ENCODE measurements at places on chromosomes 11 and 22.

- DNase-seq, result no peak
These were observed 82.0 kb upstream of the RAB1B start for GRCh38 chr11:66186470-66186869.

- no peak for DNase-seq
These were observed 27.3 kb downstream of the MAFF start for GRCh38 chr22:38228873-38229740.

DNA sequence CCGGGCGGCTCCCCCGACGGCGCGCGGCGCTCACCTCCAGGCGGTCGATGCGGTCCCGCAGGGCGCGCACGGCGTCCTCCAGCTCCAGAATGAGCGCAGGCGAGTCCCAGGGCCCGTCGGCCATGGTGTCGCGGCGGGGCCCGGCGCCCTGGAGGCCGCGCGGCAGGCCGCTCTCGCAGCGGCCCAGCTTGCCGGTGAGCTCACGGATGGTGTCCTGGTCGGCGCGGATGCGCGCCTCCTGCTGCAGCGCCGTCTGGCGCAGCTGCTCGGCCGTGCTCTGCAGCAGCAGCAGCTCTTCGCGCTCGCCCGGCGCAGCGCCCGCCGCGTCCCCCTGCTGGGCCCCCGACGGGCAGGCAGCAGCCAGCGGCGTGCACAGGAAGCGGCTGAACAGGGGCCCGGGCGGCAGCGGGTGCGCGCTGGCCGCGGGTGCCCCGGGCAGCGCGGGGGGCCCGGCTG, 599 bp downstream of the NPTXR start:
- DNase-seq, result no peak

DNA sequence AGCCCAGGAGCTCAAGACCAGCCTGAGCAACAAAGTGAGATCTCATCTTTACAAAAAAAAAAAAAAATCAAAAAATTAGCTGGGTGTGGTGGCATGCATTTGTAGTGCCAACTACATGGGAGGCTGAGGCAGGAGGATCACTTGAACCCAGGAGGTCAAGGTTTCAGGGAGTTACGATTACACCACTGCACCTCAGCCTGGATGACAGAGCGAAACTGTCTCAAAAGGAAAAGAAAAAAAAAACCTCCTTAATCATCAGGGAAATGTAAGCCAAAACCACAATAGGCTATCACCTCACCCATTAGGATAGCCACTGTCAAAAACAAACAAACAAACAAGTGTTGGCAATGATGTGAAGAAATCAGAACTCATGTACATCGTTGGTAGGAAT, 13.4 kb downstream of the DGCR2 start:
- no peak for DNase-seq

DNA sequence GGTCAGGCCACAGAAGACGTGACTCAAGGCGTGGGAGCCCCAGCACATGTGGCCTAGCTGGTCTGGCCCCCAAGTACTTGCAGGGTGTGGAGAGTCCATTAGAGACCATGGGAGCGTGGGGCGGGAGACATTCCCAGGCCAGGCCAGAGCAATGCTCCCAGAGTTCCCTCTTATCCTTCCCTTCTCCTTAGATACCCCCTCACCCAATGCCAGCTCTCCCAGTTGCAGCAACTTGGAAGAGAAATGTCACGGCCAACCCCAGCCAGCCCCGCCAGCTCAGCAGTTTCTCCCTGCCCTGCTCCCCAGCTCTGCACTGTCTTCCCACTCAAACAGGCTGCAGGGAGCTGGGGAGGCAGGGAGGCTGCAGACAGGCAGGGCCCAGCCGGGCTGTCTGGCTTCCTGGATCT, 65.4 kb upstream of the TSPAN18 start:
- DNase-seq, result no peak

GRCh38 chr11:63553759-63554158, 9.4 kb downstream of the PLAAT2 start:
- no peak for DNase-seq

DNA sequence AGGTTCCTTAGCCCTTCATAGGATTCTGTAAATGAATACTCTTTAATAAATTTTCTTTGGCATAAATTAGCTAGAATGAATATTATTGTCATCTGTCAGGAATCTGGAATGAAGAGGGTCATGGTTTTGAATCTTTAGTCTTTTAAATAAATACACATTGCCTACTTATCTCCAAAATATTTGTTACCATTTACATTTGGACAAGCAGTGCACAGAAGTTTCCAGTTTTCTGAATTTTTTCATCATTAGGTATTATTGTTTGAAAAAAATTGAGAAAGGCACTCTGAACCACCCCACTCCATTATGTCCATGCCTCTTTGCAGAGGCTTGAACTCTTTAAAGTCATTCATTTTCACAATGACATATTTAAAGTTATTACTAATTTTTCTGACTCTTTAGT, 549.0 kb upstream of the LUZP2 start:
- DNase-seq, result no peak

- DNase-seq, result no peak
These were observed 420.0 kb downstream of the METTL15 start for GRCh38 chr11:28528217-28528616.

DNA sequence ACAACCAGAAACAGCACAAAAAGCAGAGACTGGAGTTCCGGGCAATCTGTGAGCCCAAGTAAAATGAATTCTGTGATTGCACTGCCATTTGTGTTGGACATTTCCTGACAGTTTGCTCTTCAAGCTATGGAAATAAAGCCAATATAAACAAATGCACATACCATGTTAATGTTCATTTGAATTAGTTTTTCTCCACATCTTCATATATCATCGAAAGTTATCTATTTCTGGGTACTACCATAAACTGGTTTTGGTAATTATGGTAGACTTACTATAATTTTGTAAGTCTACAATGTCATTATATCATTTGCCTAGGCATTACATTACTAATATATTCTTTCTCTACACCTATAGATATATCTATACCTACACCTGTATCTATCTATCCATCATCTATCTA, at the start of gene OR5M11:
Gene OR5M11, minus strand, starts transcription at position 101 of the 400 bp plus-strand sequence. Its CDS starts 0 bp downstream, at position 101.
- no peak for DNase-seq

GRCh38 chr11:66068923-66069714, 953 bp upstream of the PACS1 start:
- DNase-seq, result no peak

- DNase-seq, result no peak
These were observed 77.9 kb downstream of the FBXO7 start for GRCh38 chr22:32552521-32552920.

DNA sequence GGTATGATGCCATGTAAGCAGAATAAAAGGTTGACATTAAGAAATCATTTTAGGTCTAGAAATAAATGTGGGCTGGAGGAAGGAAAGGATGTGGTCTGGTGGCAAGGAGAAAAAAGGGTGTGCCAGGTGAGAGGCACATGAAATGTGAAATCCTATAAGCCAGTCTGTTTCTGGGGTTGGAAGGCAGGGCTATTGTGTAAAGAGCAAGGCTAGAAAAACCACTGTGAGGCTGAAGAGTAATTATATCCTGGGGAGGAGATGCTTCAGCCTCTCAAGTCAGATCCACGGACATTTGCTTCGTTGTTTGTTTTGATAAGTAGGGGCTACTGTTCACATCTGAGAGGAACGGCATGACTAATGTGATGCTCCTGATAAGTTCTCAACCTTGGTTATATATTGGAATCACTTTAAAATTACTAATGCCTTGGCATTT, 77.5 kb upstream of the CTSC start:
- DNase-seq, result no peak

DNA sequence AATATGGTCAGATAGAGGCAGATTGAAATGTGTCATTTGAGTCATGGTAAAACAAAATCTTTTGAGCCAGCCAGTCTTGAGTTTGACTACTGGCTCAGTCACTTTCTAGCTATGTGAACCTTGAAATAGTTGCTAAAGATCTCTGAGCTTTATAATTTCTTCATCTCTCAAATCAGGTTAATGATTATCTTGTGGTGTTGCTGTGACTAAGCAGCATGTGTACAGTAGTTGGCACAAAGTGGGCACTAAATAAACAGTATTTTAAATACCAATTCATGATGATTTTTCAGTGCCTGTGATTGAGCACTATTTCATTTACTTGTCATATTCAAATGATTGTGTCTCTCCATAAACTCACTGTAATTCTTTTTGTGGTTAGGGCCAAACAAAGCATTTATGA, 70.8 kb downstream of the RAB38 start:
- DNase-seq, result no peak

GRCh38 chr22:44555046-44555445, 57.0 kb upstream of the RTL6 start:
- DNase-seq, result no peak

GRCh38 chr22:37744589-37744988, 47.7 kb downstream of the TRIOBP start:
- no peak for DNase-seq

DNA sequence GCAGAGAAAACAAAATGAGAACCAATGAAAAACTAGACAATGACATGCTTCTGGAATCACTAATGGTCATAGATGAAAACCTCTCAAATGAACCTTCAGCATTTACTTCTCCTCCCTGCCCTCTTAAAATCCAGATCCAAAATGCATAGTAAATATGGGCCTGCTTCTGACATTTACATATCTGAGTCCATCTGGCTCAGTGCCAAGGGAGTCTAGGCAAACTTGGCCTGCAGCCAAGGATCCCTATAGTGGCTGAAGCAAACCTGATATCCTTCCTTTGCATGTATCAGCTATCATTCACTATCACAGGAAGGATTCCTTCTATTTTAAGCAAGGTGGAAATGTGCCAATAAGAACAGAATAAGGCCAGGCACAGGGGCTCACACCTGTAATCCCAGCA, 104.8 kb downstream of the C11orf58 start:
- DNase-seq, result no peak

DNA sequence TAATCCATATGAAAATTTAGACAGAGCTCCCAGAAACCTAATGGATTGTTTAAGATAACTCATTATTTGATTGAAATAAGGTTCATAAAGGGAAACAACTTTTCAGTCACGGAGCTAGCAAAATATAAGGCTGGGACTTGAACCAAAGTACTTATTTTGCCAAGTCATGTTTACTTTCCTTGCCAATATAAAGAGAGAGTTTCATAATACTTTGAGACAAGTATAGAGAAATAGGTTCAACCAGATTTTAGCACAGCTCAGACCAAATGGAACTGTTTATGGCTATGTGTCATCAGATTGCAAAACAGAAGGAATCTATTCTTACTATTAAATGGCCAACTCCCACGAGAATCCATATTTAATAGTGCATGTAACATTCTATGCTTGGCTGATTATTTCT, 1517.5 kb upstream of the TENM4 start:
- DNase-seq, result no peak
